Peyer's patch (tissue), 4 donors: ENCODE measurements at places on chromosomes 16 and 17. TPM values are rescaled to one million over a fixed set of nuclear protein-coding genes. Genes with fewer than 3 reads are reported as not detected.

GRCh38 chr17:68775969-68776368, 174.8 kb upstream of the FAM20A start:
- no peak for DNase-seq

FBXL19 gene
- total RNA-seq = 50.3 TPM

GRCh38 chr16:62130101-62130500, 93.9 kb upstream of the CDH8 start:
- DNase-seq = no peak

TSPOAP1 gene
- total RNA-seq = 11.1 TPM

DNA sequence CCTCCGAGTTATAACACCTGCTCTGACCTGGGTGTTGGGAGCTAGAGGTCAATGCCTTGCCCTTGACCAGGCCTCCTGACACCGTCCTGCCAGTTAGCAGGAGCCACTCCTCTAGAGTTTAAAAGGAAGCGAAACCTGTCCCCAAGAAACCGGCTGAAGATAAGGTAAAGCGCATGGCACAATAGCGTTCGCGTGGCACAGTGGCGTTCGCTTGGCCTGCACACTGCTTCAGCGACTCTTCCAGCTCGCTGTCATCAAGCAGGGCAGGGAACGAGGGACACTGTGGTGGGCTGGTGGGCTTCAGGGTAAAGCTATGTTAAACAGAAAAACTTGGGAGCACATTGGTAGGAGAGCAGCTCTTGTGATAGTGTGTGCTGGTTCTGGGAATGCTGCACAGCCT, 28.2 kb upstream of the ETV4 start:
- no peak for DNase-seq

DNA sequence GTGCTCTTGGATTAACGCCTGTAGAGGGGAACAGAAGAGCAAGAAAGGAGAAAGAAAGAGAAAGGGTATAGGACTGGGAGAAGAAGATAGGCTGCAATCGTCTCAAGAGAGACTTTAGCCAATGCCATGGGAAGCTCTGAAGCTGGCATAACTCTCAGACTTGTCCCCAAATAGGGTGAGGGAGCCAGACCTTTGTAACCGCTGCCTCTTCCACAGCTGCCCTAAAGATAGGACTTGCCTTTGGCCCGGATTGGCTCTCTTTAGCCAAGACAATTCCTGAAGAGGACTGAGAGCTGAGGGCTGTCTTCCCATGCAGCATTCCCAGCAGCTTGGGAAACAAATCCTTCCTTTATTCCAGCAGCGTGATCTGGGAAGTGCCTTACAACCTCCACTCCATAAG, 20.8 kb upstream of the MMD start:
- DNase-seq = no peak

DNA sequence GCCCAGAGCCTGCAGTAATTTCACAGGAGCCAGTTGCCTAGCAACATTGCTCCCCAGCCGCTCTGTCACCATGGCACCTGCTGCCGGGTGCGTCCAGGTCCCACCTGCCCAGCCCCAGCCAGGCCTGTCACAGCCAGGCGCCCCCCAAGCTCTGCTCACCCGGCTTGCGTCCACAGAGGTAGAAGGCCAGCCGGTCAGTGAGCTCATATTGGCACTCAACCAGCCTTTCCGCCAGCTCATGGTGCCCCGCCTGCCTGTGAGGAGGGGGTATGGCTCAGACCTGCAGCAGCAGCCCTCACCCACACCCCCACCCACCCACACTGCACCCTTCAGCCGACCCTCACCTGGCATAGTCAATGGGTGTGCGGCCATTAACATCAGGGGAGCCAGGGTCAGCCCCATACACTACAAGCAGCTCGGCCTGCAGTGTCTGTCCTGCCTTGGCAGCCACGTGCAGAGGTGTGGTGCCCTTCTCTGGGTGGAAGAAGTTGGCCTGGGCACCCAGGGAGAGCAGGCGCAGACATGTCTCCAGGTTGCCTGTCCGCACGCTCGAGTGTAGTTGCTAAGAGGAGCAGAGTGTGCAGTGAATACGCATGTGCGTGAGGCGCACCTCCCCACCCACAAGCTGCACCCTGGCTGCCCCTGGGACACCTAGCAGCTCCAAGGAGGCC, 7.7 kb downstream of the GIT1 start:
- DNase-seq = peak; percentile 45

- no peak for DNase-seq
Observed at GRCh38 chr16:85250147-85250463, 137.8 kb upstream of the CIBAR2 start.

DNA sequence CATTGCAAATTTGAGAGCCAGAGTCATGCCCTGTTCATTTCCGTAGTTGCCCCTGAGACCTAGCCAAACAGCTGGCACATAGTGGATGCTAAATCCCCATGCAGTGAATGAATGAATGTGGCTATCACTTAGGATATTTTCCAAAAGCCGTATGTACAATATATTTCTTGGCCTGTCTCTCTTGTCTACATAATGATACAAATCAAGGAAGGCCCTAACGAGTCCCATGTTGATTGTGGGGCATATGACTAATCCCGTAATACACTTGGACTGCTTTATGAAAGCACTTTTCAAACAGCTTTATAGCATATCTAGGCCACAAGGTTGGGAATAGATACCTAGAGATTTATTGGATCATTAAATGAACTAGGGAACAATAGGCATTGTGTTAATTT, 478.0 kb downstream of the SLC39A11 start:
- DNase-seq = no peak

GRCh38 chr16:79717333-79718137, 117.0 kb upstream of the MAF start:
- DNase-seq = no peak

DNA sequence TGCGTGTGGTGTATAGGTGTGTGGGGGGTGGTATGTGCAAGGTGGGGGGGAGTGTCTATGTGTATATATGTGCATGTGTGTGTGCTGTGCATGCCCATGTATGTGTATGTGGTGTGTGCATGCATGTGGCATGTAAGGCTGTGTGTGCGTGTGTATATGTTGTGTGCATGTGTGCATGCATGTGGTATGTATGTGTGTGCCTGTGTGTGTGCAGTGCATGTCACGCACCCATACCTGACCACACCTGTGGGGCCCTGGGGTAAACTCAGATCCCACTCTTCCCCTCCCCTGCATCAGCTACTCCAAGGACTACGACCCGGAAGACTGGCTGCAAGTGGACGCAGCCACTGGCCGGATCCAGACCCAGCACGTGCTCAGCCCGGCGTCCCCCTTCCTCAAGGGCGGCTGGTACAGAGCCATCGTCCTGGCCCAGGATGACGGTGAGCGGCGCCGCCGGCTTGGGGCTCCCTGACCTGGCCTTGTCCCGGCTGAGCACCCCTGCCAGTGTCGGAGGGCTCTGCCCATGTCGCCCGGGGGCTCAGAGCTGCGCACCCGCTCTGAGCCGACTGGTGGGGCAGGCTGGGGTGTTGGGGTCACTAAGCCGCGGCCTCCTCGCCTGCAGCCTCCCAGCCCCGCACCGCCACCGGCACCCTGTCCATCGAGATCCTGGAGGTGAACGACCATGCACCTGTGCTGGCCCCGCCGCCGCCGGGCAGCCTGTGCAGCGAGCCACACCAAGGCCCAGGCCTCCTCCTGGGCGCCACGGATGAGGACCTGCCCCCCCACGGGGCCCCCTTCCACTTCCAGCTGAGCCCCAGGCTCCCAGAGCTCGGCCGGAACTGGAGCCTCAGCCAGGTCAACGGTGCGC, 9.1 kb downstream of the SLC22A31 start:
- no peak for DNase-seq

DNA sequence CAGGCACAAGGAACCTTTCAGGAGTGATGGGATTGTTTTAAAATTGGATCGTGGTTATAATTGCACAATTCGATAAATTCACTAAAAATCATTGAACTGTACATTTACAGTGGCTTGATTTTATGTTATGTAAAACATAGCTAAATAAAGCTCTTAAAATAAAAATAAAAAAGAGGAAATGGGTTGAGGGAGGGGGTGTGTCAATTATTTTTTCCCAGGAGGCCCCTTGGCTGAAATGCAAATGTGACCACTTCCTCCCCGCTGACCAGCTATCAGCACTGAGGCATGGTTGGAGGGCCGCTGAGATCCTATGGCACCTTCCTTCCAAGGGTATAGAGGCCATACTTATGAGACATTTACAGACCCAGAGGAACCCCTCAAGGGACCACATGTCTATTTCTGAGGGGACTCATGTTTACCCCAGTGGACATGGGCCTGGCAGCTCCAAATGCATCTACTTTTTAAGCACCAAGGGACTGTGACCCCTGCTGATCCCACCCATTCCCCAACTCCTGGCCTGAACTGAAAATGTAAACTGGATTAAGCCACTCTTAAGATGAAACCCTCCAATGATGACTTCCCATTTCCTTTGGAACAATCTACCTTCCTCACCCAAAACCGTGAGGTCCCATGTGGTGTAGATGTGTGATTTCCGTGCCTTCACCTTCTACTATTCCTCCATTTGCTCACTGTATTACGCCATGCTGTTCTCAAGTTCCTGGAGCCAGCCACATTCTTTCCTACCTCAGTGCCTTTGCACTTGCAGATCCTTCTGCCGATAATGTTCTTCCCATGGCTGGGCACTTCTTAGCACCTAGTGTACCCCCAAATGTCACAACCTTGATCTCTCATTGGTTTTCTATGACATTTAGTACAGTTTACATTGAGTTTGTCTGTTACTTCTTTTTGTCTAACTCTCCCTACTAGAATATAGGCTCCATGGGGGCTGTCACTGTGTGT, 2.8 kb upstream of the IL21R start:
- DNase-seq = peak; percentile 69

DNA sequence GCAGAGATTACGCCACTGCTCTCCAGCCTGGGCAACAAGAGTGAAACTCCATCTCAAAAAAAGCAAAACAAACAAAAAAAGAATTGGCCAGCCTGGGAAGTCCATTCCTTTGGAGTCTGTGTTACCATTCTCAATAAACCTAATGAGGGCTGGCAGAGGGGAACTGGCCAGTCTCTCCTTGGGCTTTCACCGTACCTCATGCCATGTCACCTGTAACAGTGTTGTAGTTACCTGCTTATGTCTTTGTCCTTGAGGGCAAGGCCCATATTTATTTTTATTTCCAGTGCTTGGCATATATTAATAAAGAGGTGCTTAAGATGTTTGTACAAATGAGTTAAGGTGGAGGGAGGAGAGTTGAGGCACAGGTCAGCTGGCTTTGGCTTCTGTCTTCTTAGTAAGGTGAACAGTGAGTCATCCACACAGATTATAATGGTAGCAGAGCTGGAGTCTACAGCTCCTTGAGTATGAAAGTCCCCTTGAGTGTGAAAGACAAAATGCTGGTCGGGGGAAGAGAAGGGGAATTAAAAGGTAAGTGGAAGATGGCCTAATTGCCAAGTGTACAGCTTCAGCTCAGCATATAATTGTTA, 8.4 kb downstream of the C1QBP start:
- DNase-seq = no peak

DNA sequence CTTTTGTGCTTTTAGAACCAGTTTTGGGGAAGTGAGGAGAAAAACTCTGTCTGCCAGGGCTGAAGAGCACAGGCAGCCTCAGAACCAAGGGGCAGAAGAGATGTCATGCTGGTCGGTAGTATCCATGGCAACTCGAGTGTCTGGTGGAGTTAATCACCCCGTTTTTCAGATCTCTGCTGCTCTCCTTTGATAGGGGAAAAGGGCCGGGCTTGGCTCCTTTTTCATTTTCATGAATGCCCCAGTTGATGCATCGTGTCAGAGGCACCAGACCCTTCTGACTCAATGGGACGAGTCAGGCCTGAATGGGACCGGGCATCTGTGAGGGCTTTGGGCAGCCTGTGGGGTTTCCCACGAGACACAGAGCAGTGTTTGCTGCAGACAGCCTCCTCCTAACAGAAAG, 304.6 kb downstream of the ABCC12 start:
- no peak for DNase-seq

TBC1D28 gene
- total RNA-seq = not detected

USP7 gene
- total RNA-seq = 139 TPM

DNA sequence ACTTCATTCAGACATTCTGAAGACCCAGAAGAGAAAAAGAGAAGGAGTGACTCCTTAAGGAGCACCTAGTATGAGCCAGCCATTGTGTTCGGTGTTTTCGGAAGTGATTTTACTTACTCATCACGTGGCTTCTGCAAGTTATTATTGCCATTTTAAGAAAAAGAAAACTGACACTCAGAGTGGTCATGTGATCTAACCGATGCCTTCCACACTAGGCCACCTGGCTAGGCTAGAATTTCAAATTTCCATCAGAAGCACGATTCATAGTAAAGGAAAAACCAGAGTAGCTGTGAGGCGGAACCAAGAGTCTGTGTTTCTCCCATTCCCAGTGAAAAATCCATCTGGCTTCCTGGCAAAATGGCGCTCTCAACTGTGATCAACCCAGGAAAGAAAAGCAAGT, 32.0 kb downstream of the GTF3C1 start:
- DNase-seq = no peak

TLCD2 gene
- total RNA-seq = 37.8 TPM

- DNase-seq = no peak
Observed at GRCh38 chr16:70496513-70496912, 26.8 kb downstream of the COG4 start.

GRCh38 chr17:58244963-58245362, 6.6 kb downstream of the LPO start:
- no peak for DNase-seq

C17orf78 gene
- 105 TPM for total RNA-seq

RRAD gene
- total RNA-seq = 2.1 TPM

DNA sequence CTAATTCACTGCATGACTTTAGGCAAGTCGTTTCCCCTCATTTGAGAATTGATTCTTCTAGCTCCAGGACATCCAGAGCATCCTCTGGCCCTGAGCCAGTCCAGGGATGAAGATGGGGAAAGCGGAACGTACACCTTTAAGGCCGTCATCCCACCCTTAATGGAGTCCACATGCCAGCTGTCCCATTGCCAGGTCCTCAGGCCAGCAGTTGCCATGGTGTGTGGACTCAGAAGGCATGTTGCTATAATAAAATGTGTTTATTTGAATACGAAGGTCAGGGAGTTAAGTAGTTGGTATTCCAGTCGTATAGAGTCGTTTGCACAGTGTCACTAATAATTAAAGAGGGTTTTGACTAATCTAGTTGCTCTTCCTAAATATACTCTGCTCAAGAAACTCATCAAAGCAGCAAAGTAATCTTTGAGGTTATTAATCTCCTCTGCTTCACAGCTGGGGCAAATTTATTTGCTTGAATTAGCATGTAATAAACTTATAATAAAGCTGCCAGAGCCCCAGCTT, 30.4 kb downstream of the CCDC182 start:
- no peak for DNase-seq

GRCh38 chr17:41648411-41649195, 24.2 kb upstream of the KRT17 start:
- peak; percentile 94 for DNase-seq

MMP28 gene
- total RNA-seq = 3.3 TPM

GRCh38 chr17:9383826-9384225, 191.8 kb downstream of the STX8 start:
- DNase-seq = no peak

SULT1A2 gene
- total RNA-seq = 26.4 TPM

DNA sequence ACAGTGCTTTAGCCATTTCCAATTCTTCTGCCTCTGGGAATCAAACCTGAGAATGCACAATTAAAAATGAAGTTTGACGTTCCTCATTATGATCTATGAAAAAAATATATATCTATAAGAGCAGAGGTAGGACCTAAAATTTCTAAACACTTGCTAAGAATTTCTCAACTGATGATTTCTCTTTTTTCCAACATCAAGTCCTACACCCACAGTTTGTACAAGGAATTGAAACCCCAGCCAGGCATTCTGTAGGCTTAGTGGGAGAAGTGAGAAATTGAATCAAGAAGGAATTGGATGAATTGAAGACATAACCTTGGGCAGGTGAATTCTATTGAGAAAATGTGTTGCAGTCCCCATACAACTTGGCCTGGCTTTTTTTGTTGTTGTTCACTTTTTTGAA, 2.7 kb downstream of the CACNG3 start:
- no peak for DNase-seq

GRCh38 chr16:4702466-4702808, 9.1 kb downstream of the NUDT16L1 start:
- DNase-seq = no peak
